Stimulated activated CD4-positive, alpha-beta T cell treated with anti-CD3 and anti-CD28 coated beads, Interleukin-15, amount 100 ng/mL, for 24 hours (primary cell): ENCODE measurements at places on chromosomes 13 and 19.
A peak's percentile ranks its signal among the peaks of the same experiment; 100 is the strongest.

GRCh38 chr19:32397671-32398101, 7.9 kb upstream of the DPY19L3 start:
- DNase-seq, result no peak

DNA sequence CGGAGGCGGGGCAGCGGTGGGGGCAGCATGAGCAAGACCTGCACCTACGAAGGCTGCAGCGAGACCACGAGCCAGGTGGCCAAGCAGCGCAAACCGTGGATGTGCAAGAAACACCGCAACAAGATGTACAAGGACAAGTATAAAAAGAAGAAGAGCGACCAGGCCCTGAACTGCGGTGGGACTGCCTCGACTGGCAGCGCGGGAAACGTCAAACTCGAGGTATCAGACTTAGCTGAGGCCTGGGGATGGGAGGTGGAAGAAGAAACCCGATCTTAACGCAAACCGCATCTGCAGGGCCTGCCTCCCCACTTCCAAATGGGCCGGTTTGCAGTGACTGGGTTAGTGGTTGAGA, 693 bp downstream of the RFXAP start:
- peak; percentile 53 for DNase-seq

DNA sequence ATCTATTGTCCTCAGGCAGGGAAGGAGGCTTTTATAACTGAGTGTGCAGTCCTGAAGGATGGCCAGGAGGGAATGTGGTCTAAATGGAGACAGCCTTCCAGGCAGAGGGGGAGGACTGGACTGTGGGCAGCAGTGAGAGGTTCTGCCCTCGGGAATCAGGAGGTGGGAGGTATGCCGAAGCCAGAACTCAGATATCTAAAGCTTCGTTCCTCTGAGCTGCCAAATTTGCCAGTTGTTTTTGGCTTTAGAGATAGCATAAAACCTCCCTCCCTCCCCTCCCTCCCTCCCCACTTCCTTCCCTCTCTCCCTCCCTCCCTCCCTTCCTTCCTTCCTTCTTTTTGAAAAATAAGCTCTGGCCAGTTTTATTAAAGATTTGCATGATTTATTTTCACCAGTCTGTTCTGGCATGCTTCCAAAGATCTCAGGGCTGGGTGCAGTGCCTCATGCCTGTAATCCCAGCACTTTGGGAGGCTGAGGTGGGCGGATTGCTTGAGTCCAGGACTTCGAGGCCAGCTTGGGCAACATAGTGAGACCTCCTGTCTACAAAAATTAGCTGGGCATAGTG, 2.4 kb downstream of the MEDAG start:
- no peak for DNase-seq

DNA sequence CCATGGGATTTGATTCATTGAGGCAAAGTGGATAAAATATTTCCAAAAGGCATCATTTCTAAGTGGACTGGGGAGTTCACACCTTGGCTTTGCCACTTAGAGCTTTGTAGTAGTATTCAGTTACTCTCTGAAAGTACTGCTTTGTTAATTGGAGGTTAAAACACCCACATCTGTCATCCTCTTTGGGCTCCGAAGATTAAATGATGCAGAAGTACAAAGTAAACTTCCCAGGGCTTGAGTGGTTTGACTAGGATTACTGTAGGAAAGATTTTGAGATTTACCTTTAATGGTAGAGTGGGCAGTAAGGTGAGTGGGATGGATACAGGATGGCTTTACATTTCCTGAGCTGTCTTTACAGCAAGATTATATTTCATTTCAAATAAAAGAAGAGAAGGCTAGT, 42.4 kb downstream of the WASF3 start:
- no peak for DNase-seq

- DNase-seq, result peak; percentile 87
These were observed 5.2 kb upstream of the REXO1 start for GRCh38 chr19:1853295-1854038.

- DNase-seq, result no peak
These were observed 21.7 kb upstream of the LSM14A start for GRCh38 chr19:34150558-34150957.

GRCh38 chr19:6811906-6812305, 39.4 kb downstream of the VAV1 start:
- DNase-seq, result no peak

- no peak for DNase-seq
These were observed 8.6 kb downstream of the KDM4B start for GRCh38 chr19:4977299-4978174.

- DNase-seq, result no peak
These were observed 13.2 kb downstream of the MICOS13 start for GRCh38 chr19:5666921-5667610.

DNA sequence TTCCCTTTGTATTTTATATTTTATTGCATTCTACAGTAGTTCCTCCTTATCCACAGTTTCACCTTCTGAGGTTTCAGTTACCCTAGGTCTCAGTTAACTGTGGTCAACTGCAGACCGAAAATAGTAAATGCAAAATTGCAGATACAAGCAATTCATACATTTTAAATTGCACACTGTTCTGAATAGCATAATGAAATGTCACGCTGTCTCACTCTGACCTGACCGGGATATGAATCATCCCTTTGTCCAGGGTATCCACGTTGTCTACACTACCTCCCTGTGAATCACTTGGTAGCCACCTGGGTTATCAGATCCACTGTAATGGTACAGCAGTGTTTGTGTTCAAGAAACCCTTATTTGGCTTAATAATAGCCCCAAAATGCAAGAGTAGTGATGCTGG, 325.0 kb downstream of the DNAJC15 start:
- no peak for DNase-seq

DNA sequence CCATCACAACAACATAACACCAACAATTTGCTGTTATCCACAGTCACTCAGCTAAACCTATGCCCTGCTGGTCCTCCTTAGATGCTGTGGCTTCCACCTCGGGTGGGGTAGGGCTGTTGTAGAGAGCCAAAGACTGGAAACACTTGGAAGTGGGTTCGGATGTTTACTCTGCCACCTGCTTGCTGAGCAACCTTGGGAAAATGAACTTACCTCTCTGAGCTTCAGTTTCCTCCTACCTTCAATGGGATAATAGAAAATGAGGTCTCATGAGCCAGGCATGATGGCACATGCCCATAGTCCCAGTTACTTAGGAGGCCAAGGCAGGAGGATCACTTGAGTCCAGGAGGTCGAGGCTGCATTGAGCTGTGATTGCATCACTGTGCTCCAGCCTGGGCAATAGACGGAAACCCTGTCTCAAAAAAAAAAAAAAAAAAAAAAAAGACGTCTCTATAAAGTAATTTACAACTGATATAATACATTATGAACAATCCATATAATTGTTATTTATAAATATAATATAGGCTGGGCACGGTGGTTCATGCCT, 3.3 kb upstream of the SYCN start:
- no peak for DNase-seq

- DNase-seq, result peak; percentile 16
These were observed at the start of gene FBXO27 for GRCh38 chr19:39032063-39032918. Gene FBXO27 (minus strand): TSS chr19:39032549. CDS start chr19:39032227, 322 bp downstream.

- DNase-seq, result no peak
These were observed 206.8 kb downstream of the UQCRFS1 start for GRCh38 chr19:29006057-29006735.

DNA sequence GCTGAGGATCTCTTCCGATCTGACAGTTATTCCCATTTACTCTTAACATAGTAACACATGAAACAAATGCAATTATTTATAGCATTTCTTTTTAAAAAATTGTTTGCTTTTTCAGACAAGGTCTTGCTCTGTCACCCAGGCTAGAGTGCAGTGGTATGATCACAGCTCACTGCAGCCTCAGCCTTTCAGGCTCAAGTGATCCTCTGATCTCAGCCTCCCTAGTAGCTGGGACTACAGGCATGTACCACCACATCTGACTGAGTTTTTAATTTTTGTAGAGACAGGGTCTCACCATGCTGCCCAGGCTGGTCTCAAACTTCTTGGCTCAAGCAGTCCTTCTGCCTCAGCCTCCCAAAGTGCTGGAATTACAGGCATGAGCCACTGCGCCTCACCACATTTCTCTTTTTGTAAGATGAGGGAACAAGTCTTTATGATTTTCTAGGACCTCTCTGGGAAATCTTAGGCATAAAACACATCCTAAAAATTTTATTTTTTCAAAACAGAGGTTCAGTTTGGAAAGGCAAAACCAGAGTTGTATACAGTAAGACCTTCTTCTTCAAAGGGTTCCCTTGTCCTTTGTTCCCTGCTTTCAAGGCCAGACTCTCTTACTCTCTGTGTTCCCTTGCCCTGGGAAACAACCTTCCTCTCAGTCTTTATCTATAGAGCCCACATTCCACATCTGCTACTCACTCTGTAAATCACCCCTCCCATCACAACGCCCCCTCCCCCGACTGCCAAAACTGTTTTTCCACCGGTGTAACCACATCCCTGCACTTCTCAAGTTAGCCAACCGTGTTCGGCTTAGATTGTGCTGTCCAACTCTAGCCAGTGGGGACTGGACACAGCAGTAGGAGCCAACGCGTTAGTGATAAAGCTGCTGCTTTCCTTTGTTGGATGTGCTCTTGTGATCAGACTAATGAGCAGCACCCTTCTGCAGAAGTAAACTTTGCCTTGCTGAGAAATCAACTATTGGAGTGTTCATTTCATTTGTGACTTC, 56.2 kb downstream of the DHRS12 start:
- DNase-seq, result no peak

GRCh38 chr13:50981686-50982085, 72.1 kb downstream of the RNASEH2B start:
- no peak for DNase-seq

DNA sequence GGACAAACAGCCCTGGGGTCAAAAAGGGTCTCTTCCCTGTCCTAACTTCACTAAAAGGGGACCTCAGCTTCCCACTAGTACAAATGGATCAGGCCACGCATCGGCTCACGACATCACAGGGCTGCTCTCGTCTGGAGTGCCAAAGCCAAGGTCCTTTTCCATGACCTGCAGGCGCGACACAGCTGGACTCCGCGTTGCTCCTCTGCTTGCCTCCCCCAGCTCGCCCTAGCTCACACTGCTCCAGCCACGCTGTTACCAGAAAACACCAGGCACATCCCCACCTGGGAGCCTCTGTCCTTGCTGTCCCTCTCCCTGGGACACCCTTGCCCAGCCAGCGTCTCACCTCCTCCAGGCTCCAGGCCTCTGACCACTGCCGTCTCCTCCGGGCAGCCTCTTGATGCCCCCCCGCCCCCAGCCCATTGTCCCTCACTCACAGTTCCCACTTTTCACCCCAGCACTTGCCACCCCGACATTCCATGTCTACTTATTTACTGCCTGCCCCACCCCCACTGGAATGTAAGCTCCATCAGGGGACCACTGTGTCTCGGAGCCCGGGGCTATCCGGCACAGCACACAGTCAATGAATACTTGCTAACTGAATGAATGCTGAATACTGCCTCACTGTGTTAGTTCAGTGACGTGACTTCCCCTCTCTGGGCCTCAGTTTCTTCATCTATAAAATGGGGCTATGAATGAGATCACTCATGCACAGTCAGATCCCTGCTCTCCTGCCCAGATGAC, 20.7 kb downstream of the AKT2 start:
- no peak for DNase-seq

DNA sequence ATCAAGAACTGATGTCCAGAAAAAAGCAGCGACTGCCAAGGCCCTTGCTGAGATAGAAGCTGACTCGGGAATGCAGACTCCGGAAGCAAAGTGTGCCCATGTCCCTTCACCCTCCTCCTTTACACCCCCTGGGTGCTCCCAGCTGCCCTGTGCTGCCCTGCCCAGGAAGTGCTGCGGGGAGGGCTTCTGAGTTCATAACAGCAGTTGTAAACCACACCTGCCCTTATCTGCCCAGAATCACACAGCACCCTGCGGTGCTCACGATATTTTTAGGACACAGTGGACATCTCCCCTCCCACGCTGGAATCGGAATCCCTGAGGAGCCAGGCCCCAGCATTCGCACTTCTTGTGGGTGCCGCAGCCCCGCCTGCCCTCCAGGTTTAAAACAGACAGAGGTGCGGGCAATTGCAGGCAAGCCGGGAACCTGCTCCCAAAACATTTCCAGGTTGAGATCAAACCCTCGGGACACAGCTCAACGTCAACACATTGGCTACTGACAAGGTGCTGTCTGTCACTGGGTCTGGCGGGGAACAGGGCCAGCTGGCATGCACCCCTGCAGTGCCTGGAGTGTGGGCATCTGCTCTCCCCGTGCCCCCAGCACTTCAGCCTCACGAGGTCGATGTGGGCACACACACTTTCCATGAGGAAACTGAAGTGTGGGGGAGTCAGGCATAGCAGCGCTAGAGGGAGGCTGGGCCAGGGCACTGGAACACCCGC, 36.8 kb downstream of the RAB20 start:
- DNase-seq, result no peak

- no peak for DNase-seq
These were observed 6.4 kb downstream of the POU4F1 start for GRCh38 chr13:78596736-78597601.

DNA sequence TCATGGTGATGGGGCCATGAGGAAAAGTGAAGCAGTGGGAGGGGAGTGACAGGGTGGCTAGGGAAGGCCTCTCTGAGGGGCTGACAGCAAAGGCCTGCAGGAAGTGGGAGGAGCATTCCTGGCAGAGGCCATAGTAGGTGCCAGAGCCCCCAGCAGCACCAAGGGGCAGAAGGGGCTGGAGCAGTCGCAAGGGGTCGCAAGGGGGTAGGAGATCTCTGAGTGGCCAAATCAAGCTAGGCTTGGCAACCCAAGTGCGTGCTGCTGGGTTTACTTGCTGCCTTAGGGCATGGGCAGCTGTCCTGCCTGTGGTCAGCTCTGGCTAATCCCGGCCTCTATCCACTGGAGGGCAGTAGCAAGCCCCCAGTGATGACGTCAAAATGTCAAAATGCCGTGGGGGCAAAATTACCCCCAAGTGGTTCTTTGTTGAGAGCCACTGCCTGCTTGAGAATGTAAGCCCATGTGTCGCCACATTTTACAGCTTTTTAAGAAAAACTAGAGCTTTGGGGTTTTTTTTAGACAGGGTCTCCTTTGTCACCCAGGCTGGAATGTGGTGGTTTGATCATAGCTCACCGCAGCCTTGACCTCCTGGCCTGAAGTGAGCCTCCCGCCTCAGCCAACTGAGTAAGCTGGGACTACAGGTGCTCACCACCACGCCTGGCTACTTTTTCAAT, 11.8 kb downstream of the CCDC97 start:
- no peak for DNase-seq

DNA sequence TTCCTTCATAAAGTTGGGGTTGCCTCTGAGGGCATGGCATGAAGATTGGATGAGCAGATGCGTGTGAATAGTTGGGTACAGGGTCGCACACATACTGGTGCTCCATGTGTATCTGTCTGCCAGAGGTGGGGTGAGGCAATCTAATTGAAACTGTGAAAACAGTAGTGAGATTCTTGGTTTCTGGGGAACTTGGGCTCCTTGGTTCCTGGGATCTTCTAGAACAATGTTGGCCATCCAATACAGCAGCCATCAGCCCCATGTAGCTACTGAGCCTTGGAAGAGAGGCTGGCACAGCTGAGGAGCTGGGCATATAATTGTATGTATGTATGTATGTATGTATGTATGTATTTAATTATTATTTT, 616 bp downstream of the FCHO1 start:
- DNase-seq, result no peak
